Activated CD4-positive, alpha-beta memory T cell treated with anti-CD3 and anti-CD28 coated beads for 36 hours (primary cell): ENCODE measurements at places on chromosomes 11 and 22. TPM values are rescaled to one million over a fixed set of nuclear protein-coding genes. Genes with fewer than 3 reads are reported as not detected.

GRCh38 chr11:111299101-111300026 is 1.0 kb downstream of the POU2AF3 start:
- H3K36me3 ChIP-seq = no peaks in the 10 kb centered on the region
- H3K4me3 ChIP-seq = no peak overlapping the region
- H3K4me1 ChIP-seq = peaks cover 2% of the 10 kb centered on the region
- no peak overlapping the region for H3K27ac ChIP-seq

DNA sequence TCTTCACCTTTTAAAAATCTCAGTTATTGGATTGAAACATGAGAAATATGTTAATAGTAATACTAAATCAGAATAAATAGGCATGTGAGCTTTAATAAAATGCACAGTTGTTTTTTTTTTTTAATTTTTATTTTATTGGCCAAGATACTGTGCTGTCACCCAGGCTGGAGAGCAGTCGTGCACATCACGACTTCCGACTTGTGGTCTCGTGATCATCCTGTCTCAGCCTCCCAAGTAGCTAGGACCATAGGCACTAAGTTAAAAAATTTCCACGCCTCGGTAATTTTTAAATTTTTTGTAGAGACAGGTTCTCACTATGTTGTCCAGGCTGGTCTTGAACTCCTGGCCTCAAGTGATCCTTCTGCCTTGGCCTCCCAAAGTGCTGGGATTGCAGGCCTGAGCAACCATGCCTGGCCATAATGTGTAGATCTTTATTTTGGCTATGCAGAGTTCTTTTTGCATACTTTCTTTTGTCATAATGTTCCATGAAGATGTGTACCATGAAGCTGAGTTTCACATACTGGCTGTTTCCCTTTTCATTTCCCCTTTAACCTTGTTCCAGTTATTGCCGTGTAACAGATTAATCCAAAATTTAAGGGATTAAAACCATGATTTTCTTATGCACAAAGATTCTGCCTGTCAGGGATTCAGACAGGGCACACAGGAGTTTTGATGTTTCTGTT is 16.0 kb downstream of the CAPRIN1 start:
- H3K4me1 ChIP-seq = peaks cover 55% of the 10 kb centered on the region
- no peak for DNase-seq
- H3K4me3 ChIP-seq = no peak overlapping the region
- peaks cover 18% of the 10 kb centered on the region for H3K36me3 ChIP-seq
- no peaks in the 10 kb centered on the region for H3K27me3 ChIP-seq
- no peak overlapping the region for H3K27ac ChIP-seq

- H3K27ac ChIP-seq = no peak overlapping the region
- H3K4me1 ChIP-seq = peaks cover 24% of the 10 kb centered on the region
Observed at GRCh38 chr22:28903080-28903479, 19.7 kb downstream of the ZNRF3 start.

FGF3 gene
- total RNA-seq = not detected

ABTB2 gene
- 1.9 TPM for total RNA-seq

ANO1 gene
- not detected for total RNA-seq
